ENCODE measurements at places on chromosomes 6 and 20. TPM values are rescaled to one million over a fixed set of nuclear protein-coding genes. Genes with fewer than 3 reads are reported as not detected.

RAB23 gene
- 33.5 TPM for total RNA-seq

RPS6KA2 gene
- 85.3 TPM for total RNA-seq

RIPOR3 gene
- total RNA-seq, result 5.0 TPM

CASS4 gene
- total RNA-seq, result 0.91 TPM

RTN4IP1 gene
- total RNA-seq, result 5.5 TPM

IRAK1BP1 gene
- 8.0 TPM for total RNA-seq

WFDC10B gene
- 1.9 TPM for total RNA-seq

SEL1L2 gene
- total RNA-seq, result 0.52 TPM
